LNCaP clone FGC (cell line): ENCODE measurements at places on chromosomes 4 and X.

- no peak for DNase-seq
Measured at GRCh38 chr4:115873048-115873447, 759.6 kb upstream of the NDST4 start.

- DNase-seq = no peak
Measured at GRCh38 chr4:15506464-15506863, 36.8 kb downstream of the CC2D2A start.

GRCh38 chr4:121016611-121017010 is 55.7 kb downstream of the NDNF start:
- no peak for DNase-seq

- no peak for DNase-seq
Measured at GRCh38 chr4:158080354-158080753, 92.5 kb downstream of the GASK1B start.

GRCh38 chr4:174531486-174531885 is 9.2 kb upstream of the HPGD start:
- DNase-seq = no peak

DNA sequence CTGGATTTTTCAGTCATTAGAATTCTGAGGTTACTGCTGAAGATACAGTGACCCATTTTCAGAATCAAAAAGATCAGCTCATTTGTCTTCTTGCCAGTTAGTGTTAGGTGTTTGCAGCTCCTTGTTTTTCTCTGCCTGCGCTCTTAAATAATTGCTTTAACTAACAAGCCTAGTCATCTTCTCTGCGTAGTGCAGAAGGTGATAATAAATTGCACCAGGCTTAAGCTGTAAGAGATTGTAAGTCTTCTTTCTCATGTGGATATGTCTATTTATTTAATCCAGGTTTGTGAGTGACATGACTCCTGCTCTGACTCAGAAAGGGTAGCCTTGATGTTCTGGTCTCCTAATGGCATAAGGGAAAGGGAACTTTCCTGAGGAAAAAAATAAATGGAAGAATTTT is 167.2 kb downstream of the CEP135 start:
- no peak for DNase-seq

GRCh38 chrX:150573702-150574101 is 5.3 kb downstream of the MTM1 start:
- no peak for DNase-seq

- DNase-seq = no peak
Measured at GRCh38 chr4:98728433-98728832, 70.0 kb upstream of the TSPAN5 start.

DNA sequence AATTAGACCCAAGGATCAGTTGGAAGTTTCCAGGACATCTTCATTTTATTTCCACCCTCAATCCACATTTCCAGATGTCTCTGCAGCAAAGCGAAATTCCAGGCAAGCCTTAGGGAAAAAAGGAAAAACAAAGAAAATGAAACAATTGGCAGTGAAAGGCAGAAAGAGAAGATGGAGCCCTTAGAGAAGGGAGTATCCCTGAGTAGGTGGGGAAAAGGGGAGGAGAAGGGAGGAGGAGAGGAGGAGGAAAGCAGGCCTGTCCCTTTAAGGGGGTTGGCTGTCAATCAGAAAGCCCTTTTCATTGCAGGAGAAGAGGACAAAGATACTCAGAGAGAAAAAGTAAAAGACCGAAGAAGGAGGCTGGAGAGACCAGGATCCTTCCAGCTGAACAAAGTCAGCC is at the start of gene PLP1:
Gene PLP1 (plus strand): TSS at position 295 of the 400 bp plus-strand sequence. CDS start 156 bp downstream, outside the sequence.
- no peak for DNase-seq

GRCh38 chrX:17519358-17519757 is 144.4 kb downstream of the NHS start:
- no peak for DNase-seq

GRCh38 chr4:40492691-40493090 is 137.0 kb downstream of the RBM47 start:
- DNase-seq = no peak

- no peak for DNase-seq
Measured at GRCh38 chr4:14943749-14944148, 58.5 kb upstream of the CPEB2 start.

DNA sequence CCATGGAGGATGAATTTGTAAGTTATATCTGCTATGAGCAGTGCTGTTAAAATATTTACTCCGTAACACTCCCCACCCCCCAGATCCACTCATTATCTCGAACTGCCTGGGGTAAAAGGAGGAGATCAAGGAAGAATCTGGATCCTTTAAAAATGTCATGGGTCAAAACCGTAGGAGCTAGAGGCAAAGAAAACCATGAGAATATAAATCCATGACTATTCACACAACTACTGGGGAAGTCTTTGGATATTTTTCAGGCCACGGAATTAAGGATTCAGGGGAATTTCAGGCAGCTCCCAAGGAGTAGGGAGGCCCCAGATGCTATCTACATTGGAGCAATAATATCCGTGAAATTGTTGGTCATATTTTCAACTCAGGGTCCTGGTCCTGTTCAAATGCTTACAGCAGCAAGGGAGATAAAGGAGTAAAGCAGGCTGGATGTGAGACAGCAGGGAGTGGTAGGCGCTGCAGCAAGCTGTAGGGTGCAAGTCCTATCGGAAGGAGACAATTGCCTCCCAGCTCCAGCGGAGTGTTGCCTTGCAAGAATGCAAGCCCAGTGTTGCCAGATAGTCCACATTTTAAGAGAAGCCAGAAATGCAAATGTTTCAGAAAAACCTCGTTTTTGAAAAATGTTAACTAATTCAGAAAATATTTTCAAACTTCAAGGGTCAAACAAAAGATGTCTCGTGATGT is 116.2 kb upstream of the KIT start:
- no peak for DNase-seq

DNA sequence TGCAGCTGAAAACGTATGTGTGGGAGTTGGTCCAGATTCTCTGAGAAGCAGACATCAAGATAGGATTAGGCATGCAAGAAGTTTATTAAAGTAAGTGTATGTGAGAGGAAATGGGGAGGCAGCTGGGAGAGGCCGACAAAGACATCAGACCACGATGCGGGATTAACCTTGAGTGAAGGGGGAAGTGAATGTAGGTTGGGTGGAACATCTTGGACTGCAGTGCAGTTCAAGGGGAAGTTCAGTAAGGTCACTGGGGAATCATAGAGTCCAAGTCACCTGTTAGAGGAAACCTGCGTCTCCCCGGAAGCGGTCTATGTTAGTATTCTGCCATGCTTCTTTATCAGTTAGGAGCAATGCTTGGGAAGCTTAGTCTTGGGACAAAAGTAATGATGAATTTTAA is 22.0 kb downstream of the CXCL8 start:
- no peak for DNase-seq

DNA sequence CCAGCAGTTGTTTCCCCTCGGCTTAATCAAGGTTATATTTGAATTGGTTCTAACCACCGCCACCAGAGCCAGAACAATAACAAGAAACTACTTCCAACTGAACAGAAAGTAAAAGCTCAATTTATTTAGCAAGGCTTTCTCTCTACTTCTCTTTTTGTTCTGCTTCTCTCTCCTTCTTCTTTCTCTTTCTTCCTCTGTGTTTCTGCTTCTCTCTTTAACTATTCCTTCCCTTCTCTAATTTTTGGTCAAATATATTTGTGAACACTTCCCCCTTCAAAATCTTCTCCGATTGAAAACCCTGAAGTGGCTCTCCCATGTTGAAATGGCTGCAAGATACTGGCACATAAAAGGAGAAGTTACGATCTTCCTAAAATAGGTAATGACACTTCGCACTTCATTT is 1195.9 kb upstream of the PRKX start:
- DNase-seq = no peak

- no peak for DNase-seq
Measured at GRCh38 chr4:10055871-10056270, 34.6 kb upstream of the SLC2A9 start.

DNA sequence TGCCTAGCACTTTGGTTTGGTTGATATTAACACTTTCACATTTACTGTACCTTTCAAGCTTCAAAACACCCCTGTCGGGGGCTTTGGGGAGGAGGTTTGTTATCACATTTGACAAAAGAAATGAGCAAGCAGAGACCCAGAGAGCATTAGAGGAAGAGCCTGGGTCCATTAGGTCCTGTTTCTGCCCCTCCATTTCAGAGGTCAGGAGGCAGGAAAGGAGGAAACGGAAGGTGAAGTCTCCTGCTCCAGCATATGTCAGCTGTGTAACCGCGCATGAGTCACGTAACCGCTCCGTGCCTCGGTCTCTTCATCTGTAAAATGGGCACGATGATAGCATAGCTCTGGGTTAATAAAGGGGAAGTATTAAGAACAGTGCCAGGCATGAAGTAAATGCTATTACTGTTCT is 201.9 kb upstream of the BCOR start:
- no peak for DNase-seq

DNA sequence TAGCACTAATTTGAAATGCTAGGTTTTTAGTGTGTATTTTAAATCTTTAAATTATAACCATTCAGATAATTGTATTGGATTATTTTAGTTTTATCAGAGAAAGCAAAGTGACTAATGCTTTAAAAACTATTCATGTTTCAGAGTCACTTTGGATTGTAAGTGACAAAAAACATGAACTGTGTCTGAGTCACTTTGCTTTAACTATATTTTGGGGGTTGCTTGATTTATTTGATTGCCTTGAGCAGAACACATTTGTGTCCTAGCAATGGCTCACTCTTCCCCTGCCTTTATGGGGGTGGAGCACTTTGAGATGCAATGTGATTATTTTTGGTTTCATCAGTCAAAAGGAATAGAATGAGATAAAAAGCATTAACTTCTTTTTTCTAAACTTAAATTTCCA is 188.4 kb upstream of the ARX start:
- DNase-seq = no peak

- DNase-seq = peak; percentile 26
Measured at GRCh38 chr4:159455675-159456237, 352.9 kb downstream of the RAPGEF2 start.

DNA sequence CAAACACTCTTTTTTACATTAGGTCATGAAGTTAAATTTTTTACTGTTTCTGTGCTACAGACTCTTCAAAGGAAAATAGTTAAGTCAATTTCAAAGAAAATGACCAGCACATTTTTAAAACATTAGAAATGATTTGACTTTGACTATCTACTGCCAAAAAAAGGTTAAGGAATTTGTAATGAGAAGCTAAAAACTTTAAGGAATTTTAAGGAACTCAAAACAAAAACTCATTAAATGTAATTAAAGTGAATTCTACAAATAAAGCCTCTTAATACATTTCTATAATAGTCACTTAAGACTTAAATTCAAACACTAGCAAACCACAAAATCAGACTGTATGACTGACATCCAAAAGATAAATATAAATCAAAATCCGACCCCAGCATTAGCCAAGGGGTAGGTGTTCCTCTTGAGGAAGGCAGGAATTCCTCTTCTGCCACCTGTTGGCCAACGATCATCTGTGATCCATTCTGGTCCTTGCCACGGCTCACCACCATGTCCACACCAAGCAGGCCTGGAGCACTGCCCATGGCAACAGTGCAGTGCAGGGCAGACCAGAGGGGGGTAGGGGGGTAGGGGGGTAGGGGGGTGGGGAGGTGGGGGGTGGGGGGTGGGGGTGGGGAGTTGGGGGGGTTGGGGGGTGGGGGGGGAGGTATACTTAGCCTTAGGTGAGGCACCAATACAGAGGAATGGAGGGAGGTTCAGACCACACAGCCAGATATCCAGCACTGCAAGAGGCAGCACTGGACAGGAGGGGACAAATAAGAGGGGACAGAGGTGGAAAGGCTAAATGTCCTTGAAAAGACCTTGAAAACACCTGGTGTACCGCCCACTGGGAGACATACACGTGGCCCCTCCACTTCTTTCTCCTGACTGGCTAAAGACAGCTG is 287.4 kb downstream of the CHIC1 start:
- DNase-seq = peak; percentile 7

DNA sequence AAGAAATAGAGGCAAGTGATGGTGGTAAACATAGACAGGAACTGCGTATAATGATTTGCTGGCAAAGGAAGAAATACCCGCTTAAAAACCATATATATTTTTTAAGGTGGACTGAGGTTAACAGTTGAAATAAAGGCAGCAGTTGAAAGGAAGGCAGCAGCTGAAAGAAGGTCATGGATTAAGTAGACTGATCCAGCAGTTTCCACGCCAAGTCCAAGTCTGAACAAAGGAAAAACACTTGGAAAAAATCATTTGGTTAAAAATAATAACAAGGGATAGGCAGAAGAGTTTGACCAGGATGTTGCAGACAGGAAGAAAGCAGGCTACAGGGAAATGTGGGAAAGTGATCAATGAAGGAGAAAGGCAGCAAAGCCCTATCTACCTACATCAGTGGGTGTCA is 93.6 kb downstream of the AMELX start:
- no peak for DNase-seq

DNA sequence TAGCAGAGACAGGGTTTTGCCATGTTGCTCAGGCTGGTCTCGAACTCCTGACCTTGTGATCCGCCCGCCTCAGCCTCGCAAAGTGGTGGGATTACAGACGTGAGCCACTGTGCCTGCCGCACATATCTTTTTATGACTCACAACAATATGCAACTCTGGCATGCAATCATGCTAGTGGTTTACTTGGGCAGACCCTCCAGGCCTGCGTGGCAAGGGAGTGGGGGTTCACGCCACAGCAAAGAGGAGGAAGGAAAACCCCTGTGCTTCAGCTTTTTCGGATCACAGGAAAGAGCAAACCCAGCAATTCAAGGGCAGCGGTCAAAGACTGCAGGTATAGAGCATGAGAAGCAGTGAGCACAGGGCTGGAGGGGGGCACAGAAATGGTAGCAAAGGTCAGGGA is 48.3 kb upstream of the CD99 start:
- DNase-seq = no peak

GRCh38 chr4:83504996-83505395 is 20.1 kb upstream of the ABRAXAS1 start:
- DNase-seq = no peak

GRCh38 chr4:25320773-25321172 is 8.2 kb downstream of the ZCCHC4 start:
- DNase-seq = no peak

DNA sequence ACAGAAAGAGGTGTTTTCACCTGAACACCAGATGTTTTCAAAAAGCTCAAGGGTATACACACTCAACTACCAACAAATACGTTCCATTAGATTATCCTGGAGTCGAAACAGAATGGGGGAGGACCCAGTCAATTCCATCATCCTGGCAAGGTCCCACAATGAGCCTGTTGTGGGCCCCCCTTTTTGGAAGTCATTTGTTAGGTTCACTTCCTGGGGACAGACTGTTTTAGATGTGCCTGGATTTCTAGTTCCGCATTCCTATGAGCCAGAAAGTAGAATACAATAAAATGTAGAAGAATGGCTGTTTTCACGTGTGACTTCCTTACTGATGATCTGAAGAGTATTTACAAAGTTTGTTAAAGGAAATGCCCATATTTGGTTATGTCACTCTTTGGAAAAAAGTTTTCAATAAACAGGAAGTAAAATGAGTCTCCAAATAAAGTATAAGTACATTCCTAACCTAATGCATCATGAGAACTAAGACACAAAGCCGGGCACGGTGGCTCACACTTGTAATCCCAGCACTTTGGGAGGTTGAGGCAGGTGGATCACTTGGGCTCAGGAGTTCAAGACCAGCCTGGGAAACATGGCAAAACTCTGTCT is 192.5 kb downstream of the MAML3 start:
- no peak for DNase-seq

DNA sequence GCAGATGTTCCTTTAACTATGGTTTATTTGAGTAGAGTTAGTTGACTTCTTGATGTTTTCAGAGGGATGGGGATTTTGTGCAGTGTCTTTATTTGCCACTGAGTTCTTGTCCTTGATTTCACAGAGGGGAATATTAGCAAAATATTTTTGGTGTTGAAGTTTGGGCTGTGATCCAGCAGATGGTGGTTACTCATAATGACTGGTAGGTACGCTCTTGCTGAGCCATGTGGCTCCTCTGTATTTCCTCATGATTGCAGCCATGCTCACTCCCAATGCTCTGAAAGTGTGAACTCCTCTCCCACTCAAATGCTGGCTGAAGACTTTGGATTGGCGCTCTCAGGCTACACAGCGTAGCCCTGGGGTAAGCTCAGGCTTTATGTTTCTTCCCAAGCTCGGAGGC is 77.7 kb downstream of the KLF8 start:
- no peak for DNase-seq
